ENCODE measurements at places on chromosomes 11 and 22. TPM values are rescaled to one million over a fixed set of nuclear protein-coding genes. Genes with fewer than 3 reads are reported as not detected.

The MS4A3 gene
- not detected for total RNA-seq

The MIAT gene
- total RNA-seq = 6.8 TPM

The ZP1 gene
- total RNA-seq = not detected

The OR4C46 gene
- total RNA-seq = not detected

GRCh38 chr11:27081056-27081455, 40.4 kb downstream of the BBOX1 start:
- H3K36me3 ChIP-seq = no peaks in the 10 kb centered on the region
- H3K27ac ChIP-seq = no peak overlapping the region
- peaks cover 38% of the 10 kb centered on the region for H3K27me3 ChIP-seq
- no peaks in the 10 kb centered on the region for H3K4me1 ChIP-seq
- DNase-seq = no peak
- H3K4me3 ChIP-seq = no peak overlapping the region

DNA sequence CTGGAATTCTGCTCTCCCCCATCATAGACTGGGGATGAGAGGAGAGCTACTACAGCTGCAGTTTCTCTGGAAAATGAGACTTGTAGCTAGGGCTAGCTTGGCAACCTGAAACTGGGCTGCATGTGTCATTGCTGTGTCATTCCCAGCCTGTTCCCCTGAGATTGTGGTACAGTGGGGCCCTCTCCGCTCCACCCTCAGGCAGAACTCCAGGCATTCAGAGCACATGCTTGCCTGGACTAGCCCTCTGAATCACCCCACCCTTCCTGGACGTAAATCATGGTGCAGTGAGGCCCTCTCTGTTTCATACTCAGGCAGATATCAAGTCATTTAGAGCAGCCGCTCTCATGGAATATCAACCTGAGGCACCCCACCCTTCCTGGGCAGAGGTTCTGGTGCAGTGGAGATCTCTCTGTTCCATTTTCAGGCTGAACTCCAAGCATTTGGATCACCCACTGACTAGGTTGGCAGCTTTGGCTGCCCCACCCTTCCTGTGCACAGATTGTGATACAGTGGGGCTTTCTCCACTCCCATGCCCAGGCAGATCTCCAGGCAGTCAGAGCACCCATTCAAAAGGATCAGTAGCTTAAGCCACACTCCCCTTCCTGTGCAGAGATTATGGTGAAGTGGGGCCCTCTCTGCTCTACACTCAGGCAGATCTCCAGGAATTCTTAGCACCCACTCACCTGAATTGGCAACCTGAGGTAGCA, 274.4 kb downstream of the C11orf87 start:
- no peak for DNase-seq
- no peak overlapping the region for H3K4me3 ChIP-seq
- no peak overlapping the region for H3K27ac ChIP-seq
- H3K36me3 ChIP-seq = no peaks in the 10 kb centered on the region
- H3K4me1 ChIP-seq = no peaks in the 10 kb centered on the region

DNA sequence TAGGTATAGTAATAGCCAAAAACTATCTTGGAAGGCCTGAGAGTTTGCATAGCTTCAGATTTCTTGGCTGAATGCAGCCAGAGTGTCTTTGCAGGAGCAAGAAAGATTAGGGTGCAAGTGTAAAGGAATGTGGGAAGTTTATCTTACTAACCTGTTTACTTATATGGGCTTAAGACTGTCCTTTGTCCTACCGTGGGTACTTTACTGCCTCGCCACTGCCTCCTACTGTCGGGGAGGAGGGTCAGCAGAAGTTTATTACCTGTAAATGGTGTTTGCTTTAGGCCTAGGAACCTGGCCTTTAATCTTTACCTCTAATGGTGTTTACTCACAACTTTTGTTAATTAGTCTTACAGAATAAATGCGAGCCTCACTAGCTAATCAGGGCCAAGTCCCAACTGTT, 633.8 kb downstream of the DLG2 start:
- H3K4me1 ChIP-seq = no peaks in the 10 kb centered on the region
- peak; percentile 17 for DNase-seq
- H3K27ac ChIP-seq = no peak overlapping the region
- H3K36me3 ChIP-seq = no peaks in the 10 kb centered on the region

GRCh38 chr22:42697542-42698013, 23.1 kb downstream of the A4GALT start:
- H3K4me3 ChIP-seq = no peak overlapping the region
- H3K4me1 ChIP-seq = peaks cover 23% of the 10 kb centered on the region
- no peaks in the 10 kb centered on the region for H3K27me3 ChIP-seq
- H3K27ac ChIP-seq = no peak overlapping the region

- no peaks in the 10 kb centered on the region for H3K27me3 ChIP-seq
- no peak for DNase-seq
- H3K4me3 ChIP-seq = no peak overlapping the region
- H3K36me3 ChIP-seq = no peaks in the 10 kb centered on the region
- H3K27ac ChIP-seq = no peak overlapping the region
Measured at GRCh38 chr11:70498171-70498571, 99.8 kb downstream of the CTTN start.

DNA sequence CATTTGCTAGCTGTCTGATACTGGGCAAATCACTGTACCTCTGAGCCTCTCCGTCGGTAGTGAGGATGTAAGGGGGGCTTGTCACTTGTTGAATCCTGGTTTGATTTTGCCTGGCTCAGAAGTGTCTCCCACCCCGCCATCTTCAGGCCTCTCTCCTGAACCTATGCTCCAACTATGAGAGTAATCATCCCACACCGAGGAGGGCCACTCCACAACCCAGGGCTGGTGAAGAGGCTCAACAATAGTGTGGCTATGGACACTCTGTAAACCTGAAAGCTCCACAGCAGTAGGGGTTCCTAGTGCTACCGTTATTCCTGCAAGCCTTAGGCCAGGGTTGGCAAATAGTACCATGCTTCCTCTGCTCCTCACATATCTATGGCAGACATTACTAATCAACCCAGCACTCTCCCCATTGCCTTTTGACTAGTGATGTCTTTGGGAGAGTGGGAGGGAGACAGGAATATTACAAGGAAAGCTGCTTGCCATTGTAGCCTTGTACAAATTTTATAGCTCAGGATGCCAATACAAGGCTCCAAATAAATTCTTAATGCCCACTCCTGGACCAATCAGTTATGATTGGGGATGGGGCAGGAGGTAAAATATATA, 134.0 kb upstream of the TEAD1 start:
- no peak overlapping the region for H3K4me3 ChIP-seq
- DNase-seq = peak; percentile 15
- H3K36me3 ChIP-seq = no peaks in the 10 kb centered on the region
- no peak overlapping the region for H3K27ac ChIP-seq
- no peaks in the 10 kb centered on the region for H3K27me3 ChIP-seq
- no peaks in the 10 kb centered on the region for H3K4me1 ChIP-seq

DNA sequence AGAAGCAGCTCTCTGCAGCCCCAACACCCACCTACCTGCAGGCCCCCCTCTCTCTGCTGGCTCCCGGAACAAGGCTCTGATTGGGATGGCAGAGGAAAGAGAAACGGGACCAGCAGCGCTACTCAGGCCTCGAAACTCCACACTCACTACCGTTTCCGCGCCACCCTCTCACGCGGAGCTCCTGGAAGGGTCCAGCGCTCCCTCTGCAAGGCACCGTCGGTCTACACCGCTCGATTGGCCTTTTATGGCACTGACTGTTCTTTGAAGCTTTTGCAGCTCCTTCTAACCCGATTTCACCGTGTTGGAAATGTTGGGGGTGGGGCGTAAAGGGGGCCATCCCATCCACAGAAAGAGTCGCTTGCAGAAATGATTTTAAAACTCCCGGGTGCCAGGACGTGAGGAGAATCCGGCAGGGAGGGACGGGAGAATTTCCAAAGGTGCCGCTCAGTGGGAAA, 323 bp upstream of the PANX1 start:
- H3K4me1 ChIP-seq = peaks cover 19% of the 10 kb centered on the region
- no peak for DNase-seq
- H3K4me3 ChIP-seq = peak overlapping the region; percentile 84
- H3K36me3 ChIP-seq = no peaks in the 10 kb centered on the region
- no peaks in the 10 kb centered on the region for H3K27me3 ChIP-seq
